Uterus (tissue), 4 donors: ENCODE measurements at places on chromosomes 2 and 18. TPM values are rescaled to one million over a fixed set of nuclear protein-coding genes. Genes with fewer than 3 reads are reported as not detected.

DNA sequence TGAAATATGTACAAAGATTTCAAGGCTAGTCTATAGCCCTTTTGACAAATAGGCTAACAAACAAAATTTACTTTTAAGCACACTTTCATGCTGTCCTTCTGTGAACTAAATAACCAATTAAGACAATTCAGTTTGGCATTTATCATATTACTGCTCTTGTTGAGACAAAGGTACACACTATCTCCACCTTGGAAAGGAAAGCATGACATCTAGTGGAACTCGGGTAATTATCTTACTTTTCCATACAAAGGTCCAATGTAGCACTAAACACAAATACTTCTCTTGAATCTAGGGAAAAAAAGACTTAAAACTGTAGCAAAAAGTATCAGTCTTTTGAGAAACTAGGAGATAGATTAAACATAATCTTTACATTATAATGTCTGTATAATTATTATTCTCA lies 125.0 kb upstream of the CD226 start:
- DNase-seq: no peak
- H3K27ac ChIP-seq: no peak overlapping the region
- no peak overlapping the region for H3K4me3 ChIP-seq
- H3K4me1 ChIP-seq: no peaks in the 10 kb centered on the region

DNA sequence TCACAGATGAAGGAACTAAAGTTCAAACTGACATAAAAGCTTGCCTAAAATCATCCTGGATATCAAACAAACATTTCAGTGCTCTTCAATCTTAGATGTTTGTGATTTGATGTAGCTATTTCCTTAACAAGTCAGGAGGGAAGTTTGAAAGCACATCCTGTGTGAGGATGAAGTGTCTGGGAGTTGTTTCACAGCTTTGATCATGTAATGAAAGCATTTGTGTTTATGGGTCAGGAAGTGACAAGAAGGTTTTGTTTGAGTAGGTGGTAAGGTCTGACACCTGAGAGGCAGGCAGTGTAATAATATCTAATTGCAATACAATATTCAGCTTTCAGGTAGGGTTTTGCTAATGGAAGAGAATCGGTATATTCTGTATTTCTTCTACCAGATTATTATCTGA lies 26.0 kb upstream of the CSRNP3 start:
- no peaks in the 10 kb centered on the region for H3K27me3 ChIP-seq
- DNase-seq: no peak
- no peak overlapping the region for H3K27ac ChIP-seq
- H3K4me1 ChIP-seq: no peaks in the 10 kb centered on the region
- H3K4me3 ChIP-seq: no peak overlapping the region
- no peaks in the 10 kb centered on the region for H3K36me3 ChIP-seq

- H3K27ac ChIP-seq: no peak overlapping the region
- no peaks in the 10 kb centered on the region for H3K36me3 ChIP-seq
- peak; percentile 38 for DNase-seq
- no peaks in the 10 kb centered on the region for H3K27me3 ChIP-seq
- H3K4me3 ChIP-seq: no peak overlapping the region
Observed at GRCh38 chr2:207474863-207475485, 54.8 kb upstream of the CREB1 start.

- H3K4me1 ChIP-seq: no peaks in the 10 kb centered on the region
- no peak overlapping the region for H3K27ac ChIP-seq
- no peak overlapping the region for H3K4me3 ChIP-seq
- DNase-seq: no peak
- no peaks in the 10 kb centered on the region for H3K36me3 ChIP-seq
Observed at GRCh38 chr2:155714983-155715382, 617.5 kb downstream of the NR4A2 start.

- no peak overlapping the region for H3K4me3 ChIP-seq
- no peak for DNase-seq
- H3K36me3 ChIP-seq: no peaks in the 10 kb centered on the region
- H3K27me3 ChIP-seq: no peaks in the 10 kb centered on the region
- peak overlapping the region; percentile 84 for H3K27ac ChIP-seq
Observed at GRCh38 chr18:2907550-2908135, 60.8 kb downstream of the EMILIN2 start.

- H3K27me3 ChIP-seq: no peaks in the 10 kb centered on the region
- no peak overlapping the region for H3K4me3 ChIP-seq
- no peaks in the 10 kb centered on the region for H3K36me3 ChIP-seq
- no peaks in the 10 kb centered on the region for H3K4me1 ChIP-seq
Observed at GRCh38 chr2:227703280-227703732, 14.5 kb downstream of the SLC19A3 start.

- H3K4me3 ChIP-seq: no peak overlapping the region
- H3K27ac ChIP-seq: no peak overlapping the region
- H3K36me3 ChIP-seq: no peaks in the 10 kb centered on the region
- no peaks in the 10 kb centered on the region for H3K4me1 ChIP-seq
- H3K27me3 ChIP-seq: no peaks in the 10 kb centered on the region
Observed at GRCh38 chr2:230346921-230347533, 20.0 kb downstream of the SP140L start.

DNA sequence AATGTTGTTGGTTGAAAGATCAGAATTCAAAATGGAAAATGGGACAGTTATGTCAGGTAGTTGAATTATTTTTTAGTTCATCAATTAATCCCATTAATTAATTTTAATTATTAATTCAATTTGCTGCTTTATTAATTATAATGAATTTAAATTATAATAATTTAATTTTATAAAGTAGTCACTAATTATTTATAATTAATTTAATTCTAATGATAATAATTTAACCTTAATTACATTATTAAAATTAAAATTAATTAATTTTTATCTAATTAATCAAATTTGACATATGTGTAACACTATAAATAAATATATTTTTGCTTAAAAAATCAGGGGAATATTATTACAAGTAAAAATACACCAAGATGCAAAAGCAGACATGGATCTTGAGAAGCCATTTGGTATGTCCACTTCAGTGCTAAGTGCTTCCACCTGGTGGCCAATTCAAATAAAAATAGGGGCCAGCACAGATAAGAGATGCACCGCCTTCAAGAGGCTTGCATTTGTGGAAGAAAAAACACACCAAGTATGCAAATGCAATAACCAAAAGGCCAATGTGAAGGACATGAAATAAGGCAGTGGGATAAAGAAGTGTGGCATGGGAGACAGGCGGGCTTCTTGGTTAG lies 73.2 kb downstream of the MBP start:
- DNase-seq: no peak
- H3K27ac ChIP-seq: peak overlapping the region; percentile 43
- no peaks in the 10 kb centered on the region for H3K27me3 ChIP-seq
- no peaks in the 10 kb centered on the region for H3K4me1 ChIP-seq

GRCh38 chr2:64770781-64771334 lies 117.1 kb upstream of the SERTAD2 start:
- H3K4me3 ChIP-seq: no peak overlapping the region
- H3K36me3 ChIP-seq: no peaks in the 10 kb centered on the region
- peak; percentile 81 for DNase-seq
- no peaks in the 10 kb centered on the region for H3K27me3 ChIP-seq
- peaks cover 4% of the 10 kb centered on the region for H3K4me1 ChIP-seq
- H3K27ac ChIP-seq: peak overlapping the region; percentile 99

DNA sequence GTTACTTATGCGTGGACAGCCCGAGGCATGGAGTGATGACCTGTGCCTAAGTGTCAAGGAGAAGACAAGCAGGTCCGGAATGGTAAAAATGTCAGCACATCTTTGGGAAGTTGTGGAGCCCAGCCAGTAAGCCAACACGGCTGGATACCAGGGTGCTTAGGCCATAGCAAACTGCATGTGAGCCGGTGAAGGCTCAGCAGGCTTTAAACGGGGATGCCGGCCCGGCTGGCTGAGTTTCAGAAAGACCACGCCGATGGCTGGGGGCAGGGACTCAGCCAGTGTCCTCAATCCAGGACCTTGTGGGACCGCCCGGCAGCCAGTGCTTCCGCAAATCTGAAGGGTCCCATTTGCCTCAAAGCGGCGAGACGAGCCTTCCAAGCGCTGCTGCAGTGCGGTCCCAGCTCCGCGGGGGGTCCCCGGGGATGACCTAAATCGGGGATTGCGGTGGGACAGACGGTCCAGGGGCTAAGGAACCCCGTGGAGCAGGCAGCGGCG lies 946 bp upstream of the AGAP1 start:
- H3K27ac ChIP-seq: peak overlapping the region; percentile 80
- peak overlapping the region; percentile 77 for H3K4me3 ChIP-seq
- peaks cover 19% of the 10 kb centered on the region for H3K4me1 ChIP-seq
- no peaks in the 10 kb centered on the region for H3K27me3 ChIP-seq

- no peaks in the 10 kb centered on the region for H3K4me1 ChIP-seq
Observed at GRCh38 chr18:13070460-13070859, 79.3 kb downstream of the CEP192 start.

DNA sequence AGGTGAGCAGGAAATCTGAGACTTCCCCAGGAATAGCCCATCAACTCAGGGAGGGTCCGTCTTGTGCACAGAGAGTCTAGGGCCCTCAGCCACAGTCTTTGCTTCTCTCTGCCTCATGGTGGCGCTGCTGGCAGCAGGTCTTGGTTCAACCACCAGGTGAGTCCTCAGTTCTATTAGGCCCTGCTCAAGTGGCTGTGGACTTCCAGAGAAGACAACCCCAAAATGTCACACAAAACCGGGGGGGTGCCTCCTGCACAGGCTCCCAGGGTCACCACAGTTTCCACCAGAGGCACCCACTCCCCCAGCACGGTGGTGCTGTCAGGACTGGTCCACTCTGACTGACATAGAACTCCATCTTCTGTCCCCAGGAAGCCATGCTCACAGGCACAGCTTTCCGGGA lies 2.4 kb upstream of the CHRNG start:
- no peaks in the 10 kb centered on the region for H3K4me1 ChIP-seq
- no peaks in the 10 kb centered on the region for H3K27me3 ChIP-seq
- no peaks in the 10 kb centered on the region for H3K36me3 ChIP-seq
- DNase-seq: no peak
- no peak overlapping the region for H3K27ac ChIP-seq

GRCh38 chr2:323035-323434 lies 35.1 kb upstream of the ALKAL2 start:
- no peaks in the 10 kb centered on the region for H3K27me3 ChIP-seq
- H3K4me1 ChIP-seq: no peaks in the 10 kb centered on the region
- no peak for DNase-seq
- no peak overlapping the region for H3K4me3 ChIP-seq
- H3K27ac ChIP-seq: no peak overlapping the region
- H3K36me3 ChIP-seq: no peaks in the 10 kb centered on the region

GRCh38 chr2:12340164-12340563 lies 376.6 kb upstream of the TRIB2 start:
- no peaks in the 10 kb centered on the region for H3K27me3 ChIP-seq
- H3K36me3 ChIP-seq: no peaks in the 10 kb centered on the region
- DNase-seq: no peak
- H3K4me3 ChIP-seq: no peak overlapping the region
- H3K4me1 ChIP-seq: no peaks in the 10 kb centered on the region

DNA sequence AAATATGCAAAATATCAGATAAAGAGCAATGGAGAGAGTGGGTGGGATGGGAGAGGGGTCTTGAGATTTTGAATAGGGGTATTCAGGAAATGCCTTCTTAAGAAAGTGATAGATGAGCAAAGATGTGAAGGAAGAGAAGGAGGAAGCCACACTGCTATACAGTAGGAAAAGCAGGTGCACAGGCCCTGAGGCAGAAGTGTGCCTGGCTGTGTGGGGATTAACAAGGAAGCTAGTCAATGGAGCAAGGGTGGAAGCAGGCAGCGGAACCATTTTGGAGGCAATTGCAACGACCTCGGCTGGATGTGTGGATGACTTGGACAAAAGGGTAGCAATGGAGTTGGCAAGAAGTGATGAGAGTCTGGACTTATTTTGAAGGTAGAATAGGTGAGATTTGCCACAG lies 11.0 kb upstream of the CNGA3 start:
- DNase-seq: no peak
- no peaks in the 10 kb centered on the region for H3K27me3 ChIP-seq
- no peaks in the 10 kb centered on the region for H3K4me1 ChIP-seq
- H3K4me3 ChIP-seq: no peak overlapping the region

GRCh38 chr2:159903443-159904126 lies 105.6 kb upstream of the CD302 start:
- H3K27ac ChIP-seq: no peak overlapping the region
- DNase-seq: no peak
- H3K27me3 ChIP-seq: no peaks in the 10 kb centered on the region
- H3K4me1 ChIP-seq: no peaks in the 10 kb centered on the region

GRCh38 chr2:1817256-1818051 lies 73.1 kb upstream of the PXDN start:
- peaks cover 7% of the 10 kb centered on the region for H3K4me1 ChIP-seq
- peak overlapping the region; percentile 87 for H3K27ac ChIP-seq
- H3K36me3 ChIP-seq: no peaks in the 10 kb centered on the region
- H3K4me3 ChIP-seq: no peak overlapping the region

- H3K27ac ChIP-seq: no peak overlapping the region
- no peak overlapping the region for H3K4me3 ChIP-seq
Observed at GRCh38 chr2:147679191-147679954, 165.5 kb upstream of the ACVR2A start.

DNA sequence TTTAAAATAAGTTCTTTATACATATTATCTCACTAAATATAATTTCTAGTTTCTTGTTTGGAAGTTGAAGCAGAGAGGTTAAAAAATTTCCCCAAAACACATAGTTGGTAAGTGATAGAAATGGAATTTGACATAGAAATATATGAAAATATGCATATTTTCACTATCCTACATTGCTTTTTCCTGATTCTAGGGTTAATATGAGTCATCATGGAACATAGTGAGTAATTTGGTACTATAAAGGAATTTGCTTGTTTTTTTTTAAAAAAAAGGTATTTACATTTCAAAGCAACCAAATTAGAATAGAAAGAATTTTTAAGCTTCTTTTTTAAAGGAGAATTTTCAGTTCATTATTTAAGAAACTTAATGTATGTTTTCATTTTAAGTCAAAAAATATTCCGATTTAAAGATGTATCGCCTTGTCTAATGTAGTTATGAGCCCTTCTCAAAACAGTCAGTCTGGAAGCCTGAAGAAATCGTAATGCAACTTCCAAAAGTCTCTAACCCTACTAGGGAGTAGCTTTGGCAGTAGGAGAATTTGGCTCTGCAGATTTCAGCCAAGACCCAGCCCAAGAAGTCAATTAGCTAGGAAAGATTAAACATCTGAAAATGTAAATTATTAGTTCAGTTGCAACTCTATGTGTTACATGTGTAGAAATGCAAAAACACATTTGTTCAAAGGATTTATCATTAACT lies 147.3 kb downstream of the RDH14 start:
- no peak for DNase-seq
- H3K4me3 ChIP-seq: no peak overlapping the region
- no peaks in the 10 kb centered on the region for H3K27me3 ChIP-seq
- H3K36me3 ChIP-seq: no peaks in the 10 kb centered on the region

DNA sequence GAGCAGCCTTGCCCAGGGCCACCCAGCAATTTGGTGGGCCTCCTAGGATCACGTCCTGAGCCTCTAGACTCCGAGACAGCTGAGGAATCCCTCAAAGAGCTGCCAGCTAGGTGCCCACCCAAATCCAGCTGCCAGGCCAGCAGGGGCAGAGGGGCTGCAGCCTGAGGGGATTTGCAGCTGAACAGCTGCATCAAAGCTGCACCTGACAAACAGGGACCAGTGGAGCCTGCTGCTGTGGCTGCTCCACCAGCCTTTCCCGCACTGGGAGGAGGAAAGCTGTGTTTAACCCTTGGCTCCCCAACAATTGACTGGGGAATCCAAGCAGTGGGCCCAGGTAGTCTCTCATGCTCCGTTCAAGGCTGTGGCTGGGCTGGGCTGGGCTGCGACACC lies 8.2 kb downstream of the ADRA2B start:
- H3K36me3 ChIP-seq: no peaks in the 10 kb centered on the region
- H3K27ac ChIP-seq: no peak overlapping the region
- no peak overlapping the region for H3K4me3 ChIP-seq

SLC8A1 gene
- total RNA-seq: 61.2 TPM

DCC gene
- total RNA-seq: not detected

SLC25A52 gene
- not detected for total RNA-seq

D2HGDH gene
- 19.8 TPM for total RNA-seq

C2orf78 gene
- not detected for total RNA-seq

DPP4 gene
- total RNA-seq: 4.8 TPM

CCDC148 gene
- total RNA-seq: not detected

CNGA3 gene
- total RNA-seq: not detected

SERPINB8 gene
- total RNA-seq: 10.3 TPM

APOB gene
- not detected for total RNA-seq

RAPGEF4 gene
- total RNA-seq: 22.5 TPM

DSC3 gene
- total RNA-seq: 15.7 TPM
